ENCODE measurements at places on chromosomes 5 and 9.

DNA sequence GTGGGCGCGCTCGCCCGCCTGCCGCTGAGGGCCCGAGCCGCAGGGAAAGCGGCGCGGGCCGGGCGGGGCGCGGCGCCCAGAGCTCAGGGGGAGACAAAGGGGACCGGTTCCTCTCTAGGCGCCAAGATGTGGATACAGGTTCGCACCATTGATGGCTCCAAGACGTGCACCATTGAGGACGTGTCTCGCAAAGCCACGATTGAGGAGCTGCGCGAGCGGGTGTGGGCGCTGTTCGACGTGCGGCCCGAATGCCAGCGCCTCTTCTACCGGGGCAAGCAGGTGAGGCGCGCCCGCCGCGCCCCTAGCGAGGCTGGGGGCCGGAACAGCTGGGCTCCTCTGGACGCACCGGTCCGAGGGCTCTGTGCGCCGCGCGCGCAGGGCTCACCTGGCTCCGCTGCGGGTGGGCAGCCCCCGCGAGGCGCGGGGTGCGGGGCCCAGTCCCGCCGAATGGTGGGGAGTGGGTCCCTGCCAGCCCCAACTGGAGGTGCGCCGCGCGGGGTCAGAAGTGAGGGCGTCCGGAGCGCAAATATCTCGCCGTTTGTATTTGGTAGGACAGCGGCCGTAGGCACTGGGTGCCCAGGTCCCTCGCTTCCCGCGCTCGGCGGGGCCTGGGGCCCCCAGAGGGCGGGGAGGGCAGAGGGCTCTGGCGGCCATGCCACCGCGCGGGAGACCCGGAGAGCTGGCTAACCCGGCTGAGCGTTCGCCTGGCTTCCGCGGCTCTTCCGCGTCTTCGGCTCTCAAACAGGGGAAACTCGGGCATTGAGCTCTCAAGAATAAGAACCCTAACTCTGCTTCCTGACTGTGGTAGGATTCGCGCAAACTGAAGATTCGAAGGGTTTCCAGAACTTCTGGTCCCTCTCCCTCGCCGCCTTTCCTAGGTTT, 607 bp downstream of the UHRF2 start:
- DNase-seq = peak; percentile 38

GRCh38 chr5:82445726-82446335, 167.7 kb upstream of the RPS23 start:
- no peak for DNase-seq

- DNase-seq = no peak
Observed at GRCh38 chr5:6750951-6751685, 37.9 kb downstream of the TENT4A start.

- DNase-seq = no peak
Observed at GRCh38 chr9:99050292-99050911, 54.5 kb upstream of the TGFBR1 start.

DNA sequence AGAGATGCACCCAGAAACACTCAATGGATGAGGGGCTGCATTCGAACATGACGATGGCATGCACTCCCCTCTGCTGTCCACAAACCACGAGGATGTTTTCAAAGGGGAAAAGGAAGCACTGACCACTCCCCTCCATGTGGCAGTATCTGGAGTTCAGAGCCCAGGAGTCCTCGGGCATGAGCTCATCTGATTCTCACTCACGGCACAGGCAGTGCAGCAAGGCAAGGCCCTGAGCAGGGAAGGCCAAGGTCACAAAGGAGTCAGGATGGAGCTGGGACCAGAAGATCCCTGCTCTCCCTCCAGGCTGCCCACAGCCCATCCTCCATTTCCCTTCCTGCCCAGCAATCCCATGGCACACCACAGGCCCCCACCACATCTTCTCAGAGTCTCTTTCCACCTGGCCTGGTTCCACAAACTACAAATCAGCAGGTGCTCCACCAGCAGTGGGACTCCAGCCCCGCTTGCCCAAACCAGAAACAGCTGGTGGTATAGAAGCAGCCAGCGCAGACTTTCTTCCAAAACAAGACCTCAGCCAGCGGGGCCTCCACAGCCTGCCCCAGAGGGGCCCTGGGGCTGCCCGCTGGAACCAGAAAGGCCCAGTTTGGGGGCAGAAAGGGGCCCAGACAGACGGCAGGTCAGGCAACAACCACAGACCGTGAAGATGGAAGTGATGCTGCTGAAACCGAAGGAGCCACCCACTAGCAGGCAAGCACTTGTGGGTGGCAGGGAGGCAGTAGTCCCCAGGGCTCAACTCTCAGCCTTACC, 12.2 kb downstream of the TNIP1 start:
- DNase-seq = no peak

- no peak for DNase-seq
Observed at GRCh38 chr5:36660397-36661049, 54.1 kb downstream of the SLC1A3 start.

GRCh38 chr5:151499501-151500035, 52.2 kb downstream of the SLC36A1 start:
- DNase-seq = no peak

DNA sequence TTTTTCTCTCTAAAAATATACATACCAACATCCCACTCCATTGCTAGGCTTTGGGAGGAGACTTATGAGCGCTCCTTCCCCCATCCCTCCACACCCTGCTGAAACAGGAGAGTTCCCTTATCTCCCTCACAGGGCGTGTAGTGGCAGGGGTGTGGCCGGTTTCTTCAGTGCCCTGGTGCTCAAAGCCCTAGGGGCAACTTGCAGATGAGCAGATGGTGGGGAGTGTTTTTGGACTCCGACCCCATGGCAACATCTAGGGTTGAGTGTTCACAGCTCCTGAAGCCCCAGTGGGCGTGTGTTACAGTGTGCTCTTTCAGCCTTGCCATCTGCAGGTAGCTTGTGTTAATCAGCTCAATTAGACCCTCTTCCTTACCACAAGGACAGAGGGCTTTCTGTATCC, 409.5 kb downstream of the MAT2B start:
- peak; percentile 75 for DNase-seq

GRCh38 chr9:91295357-91295756, 66.4 kb downstream of the AUH start:
- no peak for DNase-seq

GRCh38 chr9:101350285-101350684, 34.5 kb downstream of the BAAT start:
- DNase-seq = no peak

- no peak for DNase-seq
Observed at GRCh38 chr5:79105868-79106267, 5.7 kb upstream of the BHMT start.

GRCh38 chr9:129880654-129881546, 45.6 kb downstream of the USP20 start:
- no peak for DNase-seq

- DNase-seq = no peak
Observed at GRCh38 chr9:108776920-108777639, 78.7 kb downstream of the ACTL7B start.

- DNase-seq = no peak
Observed at GRCh38 chr5:135705141-135705631, 126.4 kb upstream of the CXCL14 start.

GRCh38 chr9:91131433-91131839, 230.3 kb downstream of the AUH start:
- peak; percentile 81 for DNase-seq
